ENCODE measurements at places on chromosomes 12 and 14. TPM values are rescaled to one million over a fixed set of nuclear protein-coding genes. Genes with fewer than 3 reads are reported as not detected.

Gene CCDC197
- not detected for total RNA-seq

Gene RHEBL1
- 28.9 TPM for total RNA-seq

DNA sequence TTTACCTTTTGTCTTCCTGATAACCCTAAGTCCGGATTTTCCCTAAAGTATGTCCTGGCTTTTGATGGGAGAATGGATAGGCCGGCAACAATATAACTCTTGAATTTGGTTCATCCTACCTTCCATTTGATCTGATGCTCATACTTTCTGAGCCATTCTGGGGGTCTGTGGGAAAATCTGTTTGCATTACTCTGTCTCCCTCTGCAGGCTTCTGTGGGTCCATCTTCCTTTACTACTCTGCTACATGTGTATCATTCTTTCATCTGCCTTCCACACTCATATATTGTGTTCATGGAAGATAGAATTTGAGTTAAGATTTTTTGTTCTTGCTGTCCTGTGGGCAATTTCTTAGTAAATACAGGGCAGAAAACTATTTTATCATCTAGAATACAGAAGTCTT lies 101.5 kb downstream of the NAV3 start:
- no peak for DNase-seq

DNA sequence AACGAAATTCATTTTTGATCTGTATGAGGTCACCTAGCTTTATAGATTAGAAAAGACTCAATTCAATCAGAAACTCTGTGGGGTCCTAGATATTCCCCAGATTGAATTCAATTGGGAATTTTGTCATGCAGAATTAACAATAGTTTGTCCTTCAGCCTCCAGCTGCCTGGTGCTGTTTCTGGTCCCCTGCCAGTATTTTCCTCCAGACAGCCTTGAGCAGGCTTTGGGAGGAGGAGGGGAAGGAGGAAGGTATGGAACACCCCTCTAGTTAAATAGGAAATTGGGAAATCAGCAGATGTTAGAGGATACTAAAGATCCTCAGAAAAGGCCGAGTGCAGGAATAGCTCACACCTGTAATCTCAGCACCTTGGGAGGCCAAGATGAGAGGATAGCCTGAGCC lies 10.6 kb downstream of the GRIP1 start:
- no peak for DNase-seq

DNA sequence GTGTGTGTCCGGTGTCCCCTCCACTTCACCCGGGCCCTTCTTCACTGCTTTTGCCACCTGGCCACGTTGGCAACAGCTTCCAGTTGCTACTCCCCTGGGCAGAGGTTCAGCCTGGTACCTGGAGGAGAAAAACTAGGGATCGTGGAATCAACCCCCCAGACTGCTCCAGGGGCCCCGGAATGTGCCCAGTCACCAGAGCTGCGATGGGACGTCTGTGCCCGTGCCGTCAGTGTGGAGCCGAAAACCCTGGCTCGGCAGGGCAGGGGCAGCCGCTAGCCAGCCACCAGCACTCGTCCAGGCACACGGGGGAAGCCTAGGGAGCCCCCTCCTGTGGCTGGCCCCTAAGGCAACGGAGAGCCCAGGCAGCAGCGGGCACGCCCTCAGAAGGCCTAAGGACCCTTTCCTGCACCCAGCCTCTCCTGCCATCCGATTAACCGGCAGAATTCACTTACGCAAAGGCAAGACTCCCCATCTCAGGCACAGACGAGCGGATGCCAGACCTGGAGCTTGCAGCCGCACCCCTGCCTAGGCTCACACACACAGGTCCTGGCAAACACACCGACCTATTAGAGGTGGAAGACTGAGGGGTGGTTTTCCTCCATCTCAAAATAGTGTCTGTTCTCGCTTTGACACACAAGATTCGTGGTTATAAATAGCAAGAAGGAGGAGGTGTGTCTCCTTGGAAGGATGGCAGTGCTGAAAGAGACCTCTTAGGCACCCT lies 62.6 kb downstream of the FBXL14 start:
- DNase-seq = no peak

Gene EIF2S3B
- total RNA-seq = 0.45 TPM
